ENCODE measurements at places on chromosomes 2 and 18.

- no peak for DNase-seq
Measured at GRCh38 chr2:2828774-2829368, 497.8 kb upstream of the MYT1L start.

DNA sequence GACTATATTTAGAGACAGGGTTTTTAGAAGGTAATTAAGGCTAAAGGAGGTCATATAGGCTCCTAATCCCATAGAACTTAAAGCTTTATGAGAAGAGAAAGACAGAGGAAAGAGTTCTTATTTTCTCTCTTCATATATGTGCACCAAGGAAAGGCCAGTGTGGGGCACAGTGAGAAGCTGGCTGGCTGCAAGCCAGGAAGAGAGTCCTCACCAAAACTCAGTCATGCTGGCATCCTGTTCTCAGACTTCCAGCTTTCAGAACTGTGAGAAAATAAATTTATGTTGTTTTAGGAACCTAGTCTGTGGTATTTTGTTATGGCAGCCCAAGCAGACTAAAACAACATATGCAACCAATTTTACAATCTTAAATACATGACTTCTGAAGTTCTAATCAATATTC lies 31.5 kb upstream of the ATIC start:
- no peak for DNase-seq

- DNase-seq: no peak
Measured at GRCh38 chr2:219575566-219576504, 3.7 kb downstream of the INHA start.

DNA sequence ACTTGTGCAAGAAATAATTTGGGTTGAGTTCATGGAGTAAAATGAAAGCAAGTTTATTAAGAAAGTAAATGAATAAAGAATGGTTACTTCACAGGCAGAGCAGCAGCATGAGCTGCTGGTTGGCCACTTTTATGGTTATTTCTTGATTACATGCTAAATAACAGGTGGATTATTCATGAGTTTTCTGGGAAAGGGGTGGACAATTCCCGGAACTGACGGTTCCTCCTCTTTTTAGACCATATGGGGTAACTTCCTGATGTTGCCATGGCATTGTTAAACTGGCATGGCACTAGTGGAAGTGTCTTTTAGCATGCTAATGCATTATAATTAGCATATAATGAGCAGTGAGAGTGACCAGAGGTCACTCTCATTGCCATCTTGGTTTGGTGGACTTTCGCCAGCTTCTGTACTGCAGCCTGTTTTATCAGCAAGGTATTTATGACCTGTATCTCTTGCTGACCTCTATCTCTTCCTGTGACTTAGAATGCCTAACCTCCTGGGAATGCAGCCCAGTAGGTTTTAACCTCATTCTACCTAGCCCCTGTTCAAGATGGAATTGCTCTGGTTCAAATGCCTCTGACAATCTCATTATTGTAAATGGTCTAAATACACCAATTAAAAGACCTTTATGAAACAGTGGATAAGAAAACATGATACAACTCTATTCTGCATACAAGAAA lies 114.1 kb upstream of the FIGN start:
- no peak for DNase-seq

GRCh38 chr2:11722292-11723060 lies 24.0 kb upstream of the LPIN1 start:
- no peak for DNase-seq

GRCh38 chr2:13089971-13090370 lies 373.2 kb downstream of the TRIB2 start:
- no peak for DNase-seq

DNA sequence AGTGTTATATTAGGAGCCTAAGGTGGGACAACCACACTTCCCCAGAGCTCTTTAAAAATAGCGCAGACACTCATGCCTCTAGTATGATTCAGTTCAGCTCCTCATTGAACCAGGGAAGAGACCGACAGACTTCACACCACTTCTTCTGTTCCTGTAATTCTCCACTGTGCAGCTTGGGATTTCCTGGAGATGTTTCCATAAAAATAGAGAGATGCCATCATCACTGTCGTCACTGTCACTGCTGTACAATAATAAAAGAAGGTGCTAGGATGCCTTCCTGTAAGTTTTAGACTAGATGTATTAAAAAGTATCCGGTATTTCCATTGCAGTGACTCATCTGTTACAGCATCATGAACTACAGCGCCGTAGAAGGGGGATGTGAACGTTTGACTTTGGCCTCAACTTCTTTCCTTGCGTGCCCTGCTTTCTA lies 110.9 kb downstream of the FAM210A start:
- DNase-seq: no peak

DNA sequence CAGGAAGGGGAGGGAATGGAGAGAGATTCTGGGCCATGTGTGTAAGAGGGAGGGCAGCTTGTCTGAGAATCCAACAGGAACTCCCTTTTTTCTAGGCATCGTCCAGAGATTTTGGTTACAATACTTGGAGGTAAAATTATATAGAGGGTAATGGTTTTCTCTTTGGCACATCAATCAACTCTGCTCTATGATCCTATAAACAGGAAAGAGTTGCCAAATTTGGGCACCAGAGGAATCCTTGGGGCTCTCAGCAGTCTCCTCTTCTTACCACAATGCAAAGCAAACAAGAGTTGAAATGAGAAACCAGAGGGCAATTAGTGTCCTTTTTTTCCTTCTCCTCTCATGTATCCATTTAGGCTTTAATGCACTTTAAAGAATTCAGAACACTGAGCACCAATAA lies 243.4 kb downstream of the SLC8A1 start:
- no peak for DNase-seq

DNA sequence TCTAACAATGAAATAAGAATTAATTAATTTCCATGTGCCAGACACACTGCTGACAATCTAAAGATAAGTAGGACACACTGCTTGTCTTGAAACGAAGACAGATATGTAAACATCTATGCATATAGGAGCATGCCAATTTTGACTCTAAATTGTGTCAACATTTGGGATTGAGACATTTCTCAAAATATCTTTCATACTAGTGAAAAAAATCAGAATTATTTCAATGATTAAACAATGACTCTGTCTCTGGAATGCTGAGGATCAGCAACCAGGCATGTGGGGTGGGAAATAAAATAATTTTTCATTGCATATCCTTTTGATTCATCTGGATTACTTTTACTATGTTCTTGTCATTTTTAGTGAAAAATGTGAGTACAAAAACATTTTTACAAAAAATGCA lies 262.6 kb upstream of the SYT4 start:
- no peak for DNase-seq

DNA sequence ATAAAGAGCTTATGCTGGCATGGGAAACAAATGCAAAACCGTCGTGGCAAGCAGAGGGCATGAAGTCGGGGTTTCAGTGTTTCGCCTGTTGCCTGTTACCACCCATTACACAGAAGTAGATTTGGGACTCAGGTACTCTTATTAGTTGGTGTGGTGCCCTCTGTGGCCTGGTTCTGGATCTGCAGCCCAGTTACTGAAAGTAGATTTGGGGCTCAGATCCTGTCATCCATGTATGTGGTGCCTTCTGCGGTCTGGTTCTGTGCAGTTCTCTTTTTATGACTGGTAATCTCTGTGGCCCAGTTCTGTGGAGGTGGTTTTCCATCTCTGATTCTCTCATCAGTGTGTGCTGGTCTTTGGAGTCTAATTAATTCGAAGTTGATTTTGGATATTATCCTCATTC lies 45.2 kb downstream of the ADNP2 start:
- no peak for DNase-seq

DNA sequence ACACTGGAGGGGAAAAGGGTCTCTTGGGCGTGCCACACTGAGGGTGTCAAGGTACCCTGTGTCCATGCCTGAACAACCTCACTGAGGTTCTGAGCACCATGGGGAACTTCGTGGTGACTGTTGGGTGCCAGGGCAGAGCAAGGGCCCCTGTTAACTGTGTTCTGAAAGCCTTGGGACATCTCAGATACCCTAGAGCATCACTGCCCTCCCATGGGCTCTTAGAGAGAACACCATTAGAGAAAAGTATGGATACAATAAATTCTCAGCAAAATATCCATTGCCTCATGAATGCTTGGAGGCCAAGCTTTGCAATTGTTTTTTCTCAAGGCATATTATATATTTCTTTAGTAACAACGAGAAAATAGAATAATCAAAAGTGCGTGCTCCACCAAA lies 488.5 kb upstream of the NRP2 start:
- no peak for DNase-seq

DNA sequence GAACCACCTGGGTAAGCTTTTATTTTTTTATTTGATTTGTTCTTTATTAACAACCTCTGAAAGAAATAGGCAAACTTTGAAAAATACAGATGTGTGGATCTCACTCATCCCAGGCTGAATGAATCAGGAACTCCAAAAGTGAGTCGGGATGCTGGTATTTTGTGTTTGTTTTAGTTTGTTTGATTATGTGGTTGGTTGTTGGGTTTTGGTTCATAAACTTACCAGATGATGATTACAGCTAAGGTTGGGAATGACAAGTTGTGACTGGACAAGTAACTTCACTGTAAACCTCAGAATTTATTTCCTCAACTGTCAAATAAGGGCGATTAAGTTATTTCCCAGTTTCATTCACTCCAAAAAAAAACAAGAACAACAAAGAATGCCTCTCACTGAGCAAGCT lies 80.5 kb upstream of the KIF5C start:
- DNase-seq: no peak

DNA sequence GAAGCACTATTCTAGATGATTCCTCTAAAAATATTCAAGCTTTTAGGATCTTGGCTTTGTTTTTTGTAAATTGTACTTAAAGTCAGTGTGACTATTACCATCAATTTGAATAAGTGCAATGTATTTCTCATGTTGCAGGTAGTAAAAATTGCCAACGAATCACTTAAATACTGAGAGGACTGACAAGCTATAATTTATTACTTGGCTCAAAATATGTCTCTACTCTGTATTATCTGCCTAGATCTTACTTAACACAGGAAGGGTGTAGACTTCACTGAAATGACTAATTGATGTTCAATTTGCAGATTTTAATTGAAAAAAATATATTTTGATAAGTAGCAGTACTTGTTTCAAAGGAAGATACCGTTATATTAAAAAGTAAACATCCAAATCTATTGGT lies 202.3 kb downstream of the SLC8A1 start:
- DNase-seq: no peak

Measured in stimulated activated CD4-positive, alpha-beta T cell treated with anti-CD3 and anti-CD28 coated beads, Interleukin-12 subunit alpha, Interleukin-12 subunit beta, amount 100 ng/mL, for 24 hours (primary cell).